RPMI7951 (cell line): ENCODE measurements at places on chromosomes 16 and 17. TPM values are rescaled to one million over a fixed set of nuclear protein-coding genes. Genes with fewer than 3 reads are reported as not detected.

The C16orf86 gene
- total RNA-seq, result 6.4 and 7.5 TPM in 2 replicates

The MT1M gene
- total RNA-seq, result 2.3 and 4.5 TPM in 2 replicates

The POLR3K gene
- 7.2 and 12.7 TPM in 2 replicates for total RNA-seq

The NEUROD2 gene
- total RNA-seq, result not detected in 2 replicates

The TOX3 gene
- not detected in 2 replicates for total RNA-seq

The OTOP3 gene
- total RNA-seq, result not detected in 2 replicates

The TAT gene
- total RNA-seq, result not detected in 2 replicates

The SBK1 gene
- total RNA-seq, result not detected in 2 replicates

The SEPTIN1 gene
- total RNA-seq, result not detected in 2 replicates

The CD68 gene
- 35.3 and 44.1 TPM in 2 replicates for total RNA-seq

The GPR179 gene
- not detected in 2 replicates for total RNA-seq

The PRSS8 gene
- total RNA-seq, result not detected in 2 replicates

The SYT17 gene
- total RNA-seq, result 0.20 and 0.24 TPM in 2 replicates

The MEIOC gene
- total RNA-seq, result under 0.01 and 0.20 TPM in 2 replicates

The TNK1 gene
- total RNA-seq, result 0.60 and 0.78 TPM in 2 replicates

The INO80E gene
- total RNA-seq, result 53.7 and 81.3 TPM in 2 replicates

The RANBP10 gene
- 2.6 and 2.9 TPM in 2 replicates for total RNA-seq

The CBX8 gene
- 3.8 and 5.8 TPM in 2 replicates for total RNA-seq

The MT1F gene
- 6.5 and 9.0 TPM in 2 replicates for total RNA-seq

The NPIPB6 gene
- total RNA-seq, result 0.24 and 0.29 TPM in 2 replicates

The ABCC12 gene
- 0.29 and 0.48 TPM in 2 replicates for total RNA-seq

The MYL4 gene
- total RNA-seq, result not detected in 2 replicates

The ETV4 gene
- total RNA-seq, result 44.2 and 46.9 TPM in 2 replicates

The PITPNM3 gene
- 0.10 and 0.12 TPM in 2 replicates for total RNA-seq

The RASL10B gene
- total RNA-seq, result 1.1 and 1.6 TPM in 2 replicates

The GPT2 gene
- 6.8 and 8.3 TPM in 2 replicates for total RNA-seq
